ENCODE measurements at places on chromosomes 5 and 9.

GRCh38 chr5:77568555-77568954, 70.0 kb downstream of the OTP start:
- no peak for DNase-seq

DNA sequence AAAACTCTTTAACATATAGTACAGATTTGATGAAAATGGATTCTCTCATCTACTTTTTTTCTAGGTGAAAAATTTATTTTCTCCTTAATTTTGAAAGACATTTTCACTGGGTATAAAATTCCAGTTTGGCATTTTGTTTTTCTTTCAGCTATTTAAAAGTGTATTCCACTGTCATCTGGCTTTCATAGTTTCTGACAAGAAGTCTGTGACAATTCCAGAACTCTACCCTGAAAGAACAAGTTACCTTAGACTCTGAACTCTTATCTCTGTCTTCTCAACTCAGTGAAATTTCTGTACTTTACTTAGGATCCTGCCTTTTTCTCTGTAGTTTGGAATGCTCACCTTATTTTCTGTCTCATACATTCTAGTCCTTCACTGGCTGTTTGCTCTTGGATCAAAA, 161.7 kb downstream of the RANBP17 start:
- no peak for DNase-seq

- no peak for DNase-seq
These were observed 23.8 kb downstream of the C5orf58 start for GRCh38 chr5:170256571-170256970.

DNA sequence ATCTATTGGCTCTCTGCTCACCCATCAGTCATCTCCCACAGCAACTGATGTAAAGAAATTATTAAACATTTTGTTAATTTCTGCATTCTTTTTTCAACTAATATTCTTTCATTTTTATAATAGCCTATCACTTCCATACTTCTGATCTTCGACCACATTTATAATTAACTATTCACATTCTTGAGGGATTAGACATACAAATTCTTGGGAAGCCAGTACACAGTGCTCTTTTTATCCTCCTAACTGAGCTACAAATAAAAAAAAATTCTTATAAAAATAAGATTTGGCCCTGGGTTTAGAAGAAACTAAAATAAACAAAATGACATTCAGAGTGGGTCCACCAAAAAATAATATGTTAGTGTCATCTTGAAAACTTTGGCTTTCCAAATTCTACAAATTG, 103.7 kb upstream of the ITGA1 start:
- DNase-seq = no peak

DNA sequence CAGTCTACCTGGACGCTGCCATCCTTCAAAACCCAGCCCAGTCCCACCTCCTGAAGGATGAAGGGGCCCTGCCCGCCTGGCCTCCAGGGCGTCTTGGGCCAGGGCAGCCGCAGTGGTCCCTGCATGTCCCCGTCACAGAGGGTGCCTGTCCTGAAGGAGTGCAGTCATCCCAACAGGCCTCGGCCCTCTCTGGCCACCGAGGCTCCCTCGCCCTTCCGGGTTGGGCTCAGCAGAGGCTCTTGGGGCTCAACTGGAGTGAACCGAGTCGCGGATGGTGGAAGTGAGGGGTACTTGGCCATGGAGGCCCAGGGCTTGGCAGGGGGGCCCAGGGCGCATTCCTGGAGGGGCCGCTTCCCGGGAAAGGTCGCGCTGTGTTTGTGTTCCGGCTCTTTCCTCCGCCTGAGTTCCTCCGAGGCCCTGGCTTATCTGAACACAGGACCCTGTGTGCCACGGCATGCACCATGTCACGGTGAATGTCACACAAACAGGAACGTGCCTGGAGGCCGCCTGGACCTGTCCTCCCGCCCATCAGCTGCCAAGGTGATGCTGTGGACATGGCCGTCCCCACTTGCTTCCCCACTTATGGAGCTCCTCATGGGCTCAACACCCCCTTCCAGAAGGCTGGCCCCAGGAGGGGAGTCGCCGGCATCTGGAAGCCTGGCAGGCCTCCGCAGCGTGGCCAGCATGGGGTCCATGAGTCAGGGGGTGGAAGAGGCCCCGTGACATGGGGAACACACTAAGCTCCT, 25.7 kb upstream of the OBP2B start:
- DNase-seq = no peak

DNA sequence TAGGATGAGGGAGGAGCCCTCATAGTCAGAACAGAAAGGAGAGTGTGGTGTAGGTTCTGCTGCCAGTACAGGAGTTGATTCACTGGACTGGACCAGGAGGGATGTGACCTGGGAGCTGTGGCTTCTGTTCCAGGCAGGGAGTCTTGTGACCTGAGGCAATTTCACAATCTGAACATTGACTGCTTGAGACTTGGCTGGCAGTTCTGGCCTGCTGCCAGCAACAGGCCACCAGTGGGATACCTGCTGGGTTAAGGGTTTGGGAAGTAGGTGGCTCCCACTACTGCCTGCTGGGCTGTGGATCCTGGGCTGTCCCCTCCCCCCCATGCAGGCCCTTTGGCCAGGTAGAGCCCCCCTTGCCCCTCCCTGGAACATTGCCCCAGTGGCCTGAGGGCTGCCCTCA, 268.6 kb upstream of the ARRDC3 start:
- no peak for DNase-seq

DNA sequence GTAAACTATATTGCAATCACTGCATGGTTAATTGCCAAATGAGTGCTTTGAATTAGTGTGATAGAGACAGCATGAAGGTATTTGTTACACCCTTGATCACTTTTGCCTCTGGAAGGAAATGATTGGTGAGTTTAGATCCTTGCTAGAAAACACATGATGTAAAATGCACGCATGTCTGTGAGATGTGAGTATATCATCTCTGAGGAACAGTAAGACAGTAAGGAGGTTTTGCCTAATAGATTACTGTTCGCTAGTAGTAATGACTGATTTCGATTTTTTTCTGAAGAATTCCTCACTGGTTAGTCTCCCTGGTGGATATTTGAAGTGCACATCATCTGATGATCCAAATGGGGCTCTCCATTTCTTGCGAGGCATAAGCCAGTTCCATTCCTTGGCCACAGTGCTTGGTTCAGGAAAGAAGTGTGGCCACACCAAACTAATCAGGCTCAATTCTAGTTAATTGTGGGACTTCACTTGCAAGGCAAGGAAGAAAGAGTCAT, 156.4 kb upstream of the ADRA1B start:
- no peak for DNase-seq

DNA sequence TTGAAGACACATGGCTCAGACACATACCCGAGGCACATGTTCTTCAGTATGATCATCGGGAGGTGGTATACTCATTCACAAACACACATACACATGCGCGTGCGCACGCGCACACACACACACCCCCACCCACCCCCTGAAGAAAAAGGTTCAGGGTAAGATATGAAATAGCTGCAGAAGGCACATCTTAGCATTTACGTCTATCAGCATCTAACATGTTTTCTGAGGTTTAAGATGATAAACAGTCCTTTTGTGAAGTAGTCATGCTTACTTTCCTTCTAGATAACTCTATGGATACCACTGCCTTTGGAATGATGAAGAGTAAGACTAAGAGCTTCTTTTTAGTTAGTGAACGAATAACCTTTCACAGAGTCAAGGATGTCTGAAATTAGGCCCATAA, 105.1 kb upstream of the GNA14 start:
- DNase-seq = no peak

GRCh38 chr5:133193794-133194193, 142.0 kb downstream of the HSPA4 start:
- no peak for DNase-seq

- DNase-seq = no peak
These were observed 440 bp downstream of the ANXA2R start for GRCh38 chr5:43039471-43040286.

DNA sequence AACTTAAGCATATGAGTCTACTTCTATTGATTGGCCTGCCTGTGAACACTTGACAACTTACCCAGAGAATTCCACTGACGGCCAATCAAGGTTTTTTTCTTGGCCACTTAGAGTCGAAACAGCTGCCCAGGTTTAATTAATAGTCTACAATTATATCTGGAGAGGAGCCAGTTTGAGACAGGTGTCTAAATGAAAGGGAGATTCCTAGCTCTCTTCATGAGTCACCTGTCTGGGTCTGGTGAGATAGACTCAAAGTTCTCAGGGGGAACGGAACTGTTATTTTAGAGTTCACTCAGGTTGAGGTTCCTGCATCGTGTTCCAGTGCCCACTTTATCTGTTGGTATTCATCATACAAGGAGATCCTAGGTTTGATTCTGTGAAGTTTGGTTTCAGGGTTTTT, 111.0 kb downstream of the CD180 start:
- no peak for DNase-seq

- DNase-seq = no peak
These were observed 31.0 kb downstream of the LPCAT1 start for GRCh38 chr5:1492757-1493156.

DNA sequence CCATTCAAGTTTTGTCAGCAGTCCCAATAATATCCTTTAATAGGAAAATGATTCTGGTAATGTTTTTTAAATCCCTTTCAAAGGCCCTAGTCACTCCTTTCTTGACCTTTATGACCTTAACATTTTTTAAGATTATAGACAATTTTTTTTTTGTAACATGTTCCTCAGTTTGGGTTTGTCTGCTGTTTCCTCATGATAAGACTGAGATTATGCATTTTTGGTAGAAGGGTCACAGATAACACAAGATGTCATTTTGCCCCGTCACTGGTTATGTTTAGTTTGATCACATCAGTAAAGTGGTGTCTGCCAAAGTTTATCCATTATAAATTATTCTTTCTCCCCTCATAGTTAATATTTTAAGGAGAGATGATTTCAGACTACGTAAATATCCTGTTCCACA, 16.0 kb upstream of the PTPDC1 start:
- DNase-seq = no peak

GRCh38 chr5:152572812-152573211, 167.7 kb upstream of the NMUR2 start:
- no peak for DNase-seq

GRCh38 chr5:168073311-168073710, 218.1 kb upstream of the WWC1 start:
- no peak for DNase-seq

All from stimulated activated CD4-positive, alpha-beta T cell treated with anti-CD3 and anti-CD28 coated beads, Interleukin-1b, Interleukin-23, amount 100 ng/mL, for 1 hour (primary cell).